Naive B cell (primary cell): ENCODE measurements at places on chromosomes 13 and 19.
A peak's percentile ranks its signal among the peaks of the same experiment; 100 is the strongest.

DNA sequence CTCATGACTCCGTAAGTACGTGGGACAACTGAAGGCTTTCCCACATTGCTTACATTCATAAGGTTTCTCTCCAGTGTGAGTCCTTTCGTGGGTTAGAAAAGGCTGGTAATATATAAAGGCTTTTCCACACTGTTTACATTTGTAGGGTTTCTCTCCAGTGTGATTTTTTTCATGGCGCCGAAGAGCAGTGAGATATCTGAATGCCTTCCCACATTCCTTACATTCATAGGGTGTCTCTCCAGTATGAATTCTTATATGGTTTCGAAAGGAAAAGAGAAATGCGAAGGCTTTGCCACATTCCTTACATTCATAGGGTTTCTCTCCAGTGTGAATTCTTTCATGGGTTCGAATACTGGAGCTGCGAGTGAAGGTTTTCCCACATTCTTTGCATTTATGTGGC, 29.5 kb downstream of the ZNF490 start:
- no peak for DNase-seq

DNA sequence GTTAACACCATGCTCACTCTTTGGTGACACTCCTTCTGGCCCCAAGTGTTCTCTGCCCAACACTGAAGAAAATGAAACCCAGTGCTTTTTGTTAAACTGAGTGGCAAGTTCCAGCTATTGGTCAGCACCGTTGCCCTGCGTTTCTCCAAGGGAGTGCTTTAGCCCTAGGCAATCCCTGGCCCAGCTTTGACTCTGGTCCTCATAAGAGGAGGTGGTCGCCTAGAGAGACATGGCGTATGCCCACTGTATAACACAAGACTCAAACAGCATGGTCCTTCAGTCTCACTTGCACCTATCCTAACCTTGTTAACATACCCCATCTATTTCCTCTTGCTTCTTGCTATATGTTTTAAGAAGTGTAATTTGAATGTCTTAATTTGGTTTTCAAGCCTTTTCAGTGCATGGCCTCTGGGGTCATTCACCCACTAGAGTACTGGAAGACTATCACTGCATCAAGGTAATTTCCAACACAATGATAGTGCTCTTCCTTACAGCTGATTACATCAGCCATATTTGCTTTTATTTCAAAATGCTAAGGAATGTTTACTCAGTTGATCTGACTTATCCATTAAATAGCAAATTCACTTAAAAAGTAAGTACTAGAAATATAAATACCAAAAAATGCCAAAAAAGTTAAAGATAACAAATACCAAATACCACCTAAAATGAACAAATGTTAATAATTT, 190.5 kb upstream of the SOX21 start:
- no peak for DNase-seq

DNA sequence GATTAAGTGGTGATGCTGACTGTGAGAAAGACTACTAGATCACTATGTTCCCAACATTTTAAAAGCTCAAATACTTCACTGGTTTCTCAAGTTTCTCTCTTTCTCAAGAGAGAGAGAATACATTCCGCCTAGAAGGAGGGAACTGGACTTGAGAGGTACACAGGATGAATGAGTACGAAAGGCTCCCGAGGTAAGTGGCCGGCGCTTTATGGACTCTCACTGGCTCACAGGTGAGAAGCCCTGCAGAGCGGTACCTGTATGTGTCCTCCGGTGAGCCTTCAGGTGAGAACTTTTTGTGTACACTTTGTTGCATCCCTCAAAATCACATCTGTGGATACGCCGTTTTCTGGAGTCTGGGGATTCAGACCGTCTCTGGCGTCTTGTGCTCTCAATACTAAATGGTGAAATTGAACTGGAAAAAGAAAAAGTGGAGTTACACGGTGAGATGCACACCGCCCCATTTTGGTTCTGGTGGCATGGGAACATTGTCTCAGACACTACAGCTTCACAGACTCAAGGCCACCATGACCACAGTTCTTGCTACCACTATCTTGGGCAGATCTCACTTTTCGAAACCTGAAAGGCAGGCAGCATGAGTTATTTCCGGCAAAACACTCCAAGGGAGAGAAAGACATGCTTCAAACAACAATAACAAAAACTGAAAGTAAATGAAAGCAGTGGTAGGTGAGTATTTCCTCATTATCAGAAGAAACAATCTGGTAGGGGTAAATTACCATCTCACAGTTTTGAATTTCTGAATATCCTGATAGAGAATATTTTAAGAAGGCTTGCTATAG, 418.9 kb downstream of the KLF12 start:
- no peak for DNase-seq

DNA sequence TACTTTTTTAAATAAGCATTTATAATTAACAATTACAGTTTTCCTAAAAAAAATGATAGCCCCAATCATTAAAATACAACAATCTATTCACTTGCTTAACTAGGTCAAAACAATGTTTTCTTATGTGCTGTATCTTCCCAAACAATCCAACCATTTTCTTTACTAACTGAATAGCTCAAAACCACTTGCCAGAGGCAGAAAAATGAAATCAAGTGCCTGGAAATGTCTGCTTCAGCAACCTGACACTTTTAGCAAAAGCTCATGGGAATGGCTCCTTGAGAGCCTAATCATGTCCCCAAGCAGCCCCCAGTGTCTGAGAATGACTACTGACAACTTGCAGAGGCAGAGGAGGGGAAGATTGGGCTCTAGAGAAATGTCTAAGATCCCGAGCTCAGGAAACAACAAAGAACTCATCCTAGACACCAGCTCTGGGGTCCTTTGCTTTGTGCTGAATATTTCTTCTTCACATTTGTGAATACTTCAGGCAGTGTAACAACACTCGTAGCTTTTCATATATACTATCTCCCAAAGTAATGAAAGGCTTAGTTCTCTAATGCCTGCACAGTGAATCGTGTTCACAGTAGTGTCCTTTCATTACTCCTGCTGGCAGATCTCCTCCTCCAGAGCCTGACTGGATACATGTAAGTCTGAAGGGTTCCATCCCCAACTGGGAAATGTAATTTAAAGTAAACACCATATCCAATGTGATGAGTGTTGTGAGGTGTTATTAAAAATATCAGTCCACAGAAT, 280.0 kb downstream of the LHFPL6 start:
- no peak for DNase-seq

DNA sequence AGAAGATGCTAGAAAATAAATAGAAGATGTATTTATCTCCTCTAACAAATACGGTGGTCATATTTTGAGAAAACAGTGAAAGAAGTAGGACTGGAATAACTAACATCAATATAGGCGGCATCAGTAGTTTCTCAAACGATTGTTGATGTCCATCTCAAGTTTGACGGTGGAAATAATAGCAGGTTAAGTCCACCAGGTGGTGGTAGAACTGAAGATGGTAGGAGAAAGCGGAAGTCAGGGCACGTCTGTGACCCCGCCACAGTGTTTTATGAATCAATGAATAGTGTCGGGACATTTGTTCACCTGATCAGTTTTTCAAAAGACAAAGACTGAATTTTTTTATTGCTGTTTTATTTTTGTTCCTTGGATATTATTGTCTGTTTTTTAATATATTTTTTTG, 706.4 kb upstream of the SLC10A2 start:
- DNase-seq: no peak

DNA sequence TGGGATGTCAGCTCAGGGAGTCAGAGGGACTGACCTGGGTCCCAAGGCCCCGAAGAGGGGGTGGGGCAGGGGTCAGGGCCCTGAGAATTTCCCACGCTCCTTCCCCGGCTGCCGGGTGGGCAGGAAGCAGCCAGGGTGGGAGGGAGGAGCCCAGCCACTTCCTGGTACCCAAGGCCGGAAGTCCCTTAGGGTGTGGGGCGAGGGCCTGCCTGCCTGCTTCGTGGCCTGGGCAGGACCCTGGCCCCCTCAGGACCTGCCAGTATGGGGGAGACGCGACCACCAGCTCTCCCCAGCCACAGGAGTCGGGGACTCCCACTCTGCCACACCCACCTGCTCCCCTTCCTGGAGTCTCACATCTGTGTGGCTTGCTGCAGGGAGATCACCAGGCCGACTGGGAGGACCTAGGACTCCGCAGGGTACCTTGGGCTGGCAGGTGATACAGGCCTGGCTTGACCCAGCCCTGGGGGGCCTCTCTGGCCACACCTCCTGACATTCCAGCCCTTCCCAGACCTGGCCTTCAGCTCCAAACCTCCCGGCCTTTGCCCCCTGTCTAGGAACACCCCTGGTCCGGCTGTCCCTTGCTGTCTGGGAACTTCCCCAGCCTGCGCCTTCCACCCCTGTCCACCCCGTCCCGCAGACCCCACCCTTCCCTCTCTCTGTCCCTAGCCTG, 9.8 kb upstream of the CIRBP start:
- DNase-seq: peak; percentile 83

GRCh38 chr13:23915308-23915707, 18.0 kb upstream of the C1QTNF9B start:
- DNase-seq: no peak

GRCh38 chr19:5484398-5485285, 29.4 kb downstream of the ZNRF4 start:
- no peak for DNase-seq

DNA sequence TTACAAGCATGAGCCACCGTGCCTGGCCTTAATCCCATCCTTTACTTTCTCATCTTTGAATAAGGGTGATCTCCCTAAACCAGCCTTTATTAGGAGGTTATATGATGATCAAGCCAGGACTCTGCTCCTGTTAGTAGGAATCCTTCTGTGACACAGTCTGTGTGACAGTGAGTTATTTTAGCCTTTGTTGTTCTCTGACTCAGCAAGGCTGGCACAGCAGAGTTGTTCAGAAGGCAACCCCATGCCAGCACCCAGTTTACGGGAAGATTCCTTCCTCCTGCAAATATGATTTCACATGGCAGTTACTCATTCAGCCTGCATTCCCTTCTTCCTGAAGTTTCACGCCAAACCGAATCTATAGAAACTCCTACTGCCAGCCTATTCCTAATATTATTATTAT, 10.5 kb upstream of the MIER2 start:
- no peak for DNase-seq

- DNase-seq: no peak
Measured at GRCh38 chr13:87235621-87236020, 435.6 kb upstream of the SLITRK5 start.

GRCh38 chr13:71820699-71821098, 46.3 kb downstream of the DACH1 start:
- no peak for DNase-seq

DNA sequence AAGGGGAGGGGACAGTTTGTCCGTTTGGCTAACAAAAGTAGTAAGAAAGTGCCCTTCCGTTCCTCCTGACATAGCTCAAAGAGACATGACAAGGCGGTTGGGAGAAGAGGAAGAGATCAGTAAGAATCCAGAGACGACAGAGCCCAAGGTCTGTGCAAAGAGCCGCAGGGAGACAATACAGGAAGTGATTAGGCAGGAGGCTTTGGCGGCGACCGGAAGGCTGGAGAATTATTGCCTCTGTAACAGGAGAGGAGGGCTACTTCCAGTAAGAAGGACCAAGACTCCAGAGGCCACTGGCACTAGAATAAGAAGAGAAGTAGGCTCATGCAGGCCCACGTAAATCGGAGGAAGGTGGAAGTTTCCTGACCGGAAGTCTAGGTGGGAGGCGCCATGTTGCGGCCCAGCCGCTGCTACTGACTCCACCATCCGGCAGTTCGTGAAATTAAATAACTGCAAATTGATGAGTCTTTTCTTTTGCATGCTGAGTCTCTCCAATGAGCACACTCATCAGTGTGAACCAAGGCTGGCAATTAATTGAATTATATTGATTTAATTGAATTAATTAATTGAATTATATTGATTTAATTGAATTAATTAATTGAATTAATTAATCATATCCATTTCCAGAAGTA, 9.9 kb downstream of the RFX2 start:
- DNase-seq: peak; percentile 28

DNA sequence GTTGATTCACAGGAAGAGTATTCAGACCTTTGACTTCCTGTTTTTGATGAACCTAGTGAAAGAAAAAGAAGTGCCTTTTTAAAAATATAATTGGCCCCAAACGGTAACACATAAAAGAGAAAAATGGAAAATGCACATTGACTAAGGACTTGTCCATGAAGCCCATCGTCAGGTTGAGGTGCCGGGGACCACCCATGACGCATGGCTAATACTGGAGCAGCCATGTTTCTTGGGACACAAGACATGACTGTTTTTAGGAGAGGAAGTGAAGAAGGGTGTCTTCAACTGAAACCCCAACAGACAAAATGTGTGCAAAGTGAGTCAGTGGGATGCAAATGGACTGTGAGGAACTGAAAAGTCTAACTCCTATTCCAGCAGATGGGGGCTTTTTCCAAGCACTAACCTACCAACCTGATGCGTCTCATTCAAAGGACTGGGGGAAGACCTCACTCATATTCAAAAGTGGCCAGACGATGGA, 459.4 kb downstream of the FOXO1 start:
- DNase-seq: peak; percentile 65

DNA sequence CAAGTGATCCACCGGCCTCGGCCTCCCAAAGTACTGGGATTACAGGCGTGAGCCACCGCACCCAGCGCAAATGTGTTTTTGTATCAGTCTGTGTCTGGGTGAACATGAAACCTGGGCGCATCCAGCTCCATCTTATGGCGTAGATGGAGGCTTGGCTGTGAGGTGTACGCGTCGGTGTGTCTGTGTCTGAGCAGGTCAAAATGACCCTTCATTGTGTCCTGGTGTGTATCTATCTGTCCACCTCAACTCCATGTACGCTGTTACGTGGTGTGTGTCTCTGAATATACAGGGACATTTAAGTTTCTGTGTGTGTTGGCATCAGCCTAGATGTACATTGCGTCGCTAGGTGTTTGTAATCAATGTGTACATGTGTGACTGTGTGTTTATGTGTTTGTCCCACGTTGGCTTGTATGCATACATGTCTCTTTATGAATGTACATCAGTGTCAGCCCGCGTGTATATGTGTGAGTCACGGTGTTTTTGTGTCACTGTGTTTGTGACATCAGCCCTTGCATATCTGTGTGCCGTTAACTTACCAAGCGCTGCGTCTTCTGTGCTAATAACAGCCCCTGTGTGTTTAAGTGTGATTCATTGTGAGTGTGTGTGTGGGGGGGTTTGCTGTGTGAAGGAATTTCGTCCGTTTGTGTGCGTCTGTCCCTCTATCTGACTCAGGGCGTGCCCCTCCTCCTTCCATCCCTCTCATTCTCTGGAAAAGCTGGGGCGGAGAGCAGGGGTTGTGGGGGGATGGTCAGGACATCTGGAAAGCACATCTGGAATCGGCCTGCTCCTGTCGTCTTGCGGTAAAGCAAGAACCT, 6.4 kb downstream of the AXL start:
- DNase-seq: no peak

DNA sequence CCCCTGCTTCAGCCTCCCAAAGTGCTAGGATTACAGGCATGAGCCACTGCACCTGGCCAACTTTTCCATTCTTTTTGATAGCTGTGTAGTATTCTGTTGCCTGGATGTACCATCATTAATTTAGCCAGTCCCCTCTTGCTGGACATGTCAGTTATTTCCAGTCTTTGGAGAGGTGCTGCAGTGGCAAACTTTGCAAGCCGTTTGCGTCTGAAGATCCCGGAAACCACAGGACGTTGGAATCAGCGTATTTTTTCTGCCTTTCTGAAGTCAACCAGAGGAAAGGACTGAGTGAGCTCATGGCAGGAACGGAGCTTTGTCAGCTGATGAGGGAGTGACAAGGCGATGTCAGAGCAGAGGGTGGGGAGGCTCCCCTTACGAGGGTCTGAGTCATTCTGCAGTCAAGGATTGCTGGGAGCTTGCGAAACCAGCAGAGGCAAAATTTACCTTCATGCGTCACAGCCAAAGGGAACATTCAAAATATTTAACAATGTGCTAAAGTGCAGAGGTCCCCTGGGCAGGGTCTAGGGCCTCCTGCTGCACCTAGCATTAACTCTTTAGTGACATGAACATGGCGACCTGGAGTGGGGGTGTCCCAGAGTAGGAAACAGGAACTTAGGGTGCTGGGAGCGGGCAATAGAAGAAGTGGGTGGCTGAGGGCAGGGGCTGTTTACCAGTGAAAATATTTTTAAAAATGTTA, 5.6 kb downstream of the C5AR1 start:
- no peak for DNase-seq

- no peak for DNase-seq
Measured at GRCh38 chr13:21344662-21345176, 114.4 kb downstream of the ZDHHC20 start.
